SK-N-SH (cell line): ENCODE measurements at places on chromosomes 7 and 10. TPM values are rescaled to one million over a fixed set of nuclear protein-coding genes. Genes with fewer than 3 reads are reported as not detected.

GRCh38 chr7:157041514-157042277 is 31.2 kb upstream of the MNX1 start:
- no peak for DNase-seq

- DNase-seq: no peak
Measured at GRCh38 chr7:98946389-98946788, 68.1 kb downstream of the TRRAP start.

C10orf95 gene
- polyA plus RNA-seq: 0.05 and 0.07 TPM in 2 replicates

GRCh38 chr10:74249865-74250264 is 98.8 kb downstream of the ADK start:
- DNase-seq: no peak

DNA sequence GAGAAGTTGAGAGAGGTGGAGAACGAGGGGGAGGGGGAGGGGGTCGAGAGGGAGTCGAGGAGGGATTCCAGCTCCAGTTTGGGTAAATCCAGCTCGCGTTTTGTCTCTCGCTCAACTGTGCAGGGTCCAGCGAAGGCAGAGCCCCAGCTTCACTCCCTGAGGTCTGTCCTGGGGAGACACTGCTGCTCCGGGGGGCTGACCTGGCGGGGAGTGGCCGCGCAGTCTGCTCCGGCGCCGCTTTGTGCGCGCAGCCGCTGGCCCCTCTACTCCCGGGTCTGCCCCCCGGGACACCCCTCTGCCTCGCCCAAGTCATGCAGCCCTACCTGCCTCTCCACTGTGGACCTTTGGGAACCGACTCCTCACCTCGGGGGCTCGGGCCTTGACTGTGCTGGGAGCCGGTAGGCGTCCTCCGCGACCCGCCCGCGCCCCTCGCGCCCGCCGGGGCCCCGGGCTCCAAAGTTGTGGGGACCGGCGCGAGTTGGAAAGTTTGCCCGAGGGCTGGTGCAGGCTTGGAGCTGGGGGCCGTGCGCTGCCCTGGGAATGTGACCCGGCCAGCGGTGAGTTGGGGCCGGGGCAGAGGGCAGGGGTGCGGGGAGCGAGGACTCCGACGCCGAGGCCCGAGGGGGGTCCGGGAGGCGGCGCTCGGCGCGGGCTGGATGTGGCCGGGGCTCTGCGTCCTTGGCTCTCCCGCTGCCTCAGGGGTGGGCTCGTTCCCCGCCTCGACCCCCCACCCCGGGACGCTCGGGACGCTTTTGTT is at the start of gene TET1:
TSS of gene TET1 (plus strand) at position 152 of the 757 bp plus-strand sequence. CDS start 12,002 bp downstream, outside the sequence.
- DNase-seq: peak; percentile 91

SPDYE18 gene
- polyA plus RNA-seq: 0.24 and 0.48 TPM in 2 replicates

- DNase-seq: no peak
Measured at GRCh38 chr7:131493581-131493980, 62.8 kb downstream of the PODXL start.

INPP5F gene
- polyA plus RNA-seq: 7.8 and 9.3 TPM in 2 replicates

DNA sequence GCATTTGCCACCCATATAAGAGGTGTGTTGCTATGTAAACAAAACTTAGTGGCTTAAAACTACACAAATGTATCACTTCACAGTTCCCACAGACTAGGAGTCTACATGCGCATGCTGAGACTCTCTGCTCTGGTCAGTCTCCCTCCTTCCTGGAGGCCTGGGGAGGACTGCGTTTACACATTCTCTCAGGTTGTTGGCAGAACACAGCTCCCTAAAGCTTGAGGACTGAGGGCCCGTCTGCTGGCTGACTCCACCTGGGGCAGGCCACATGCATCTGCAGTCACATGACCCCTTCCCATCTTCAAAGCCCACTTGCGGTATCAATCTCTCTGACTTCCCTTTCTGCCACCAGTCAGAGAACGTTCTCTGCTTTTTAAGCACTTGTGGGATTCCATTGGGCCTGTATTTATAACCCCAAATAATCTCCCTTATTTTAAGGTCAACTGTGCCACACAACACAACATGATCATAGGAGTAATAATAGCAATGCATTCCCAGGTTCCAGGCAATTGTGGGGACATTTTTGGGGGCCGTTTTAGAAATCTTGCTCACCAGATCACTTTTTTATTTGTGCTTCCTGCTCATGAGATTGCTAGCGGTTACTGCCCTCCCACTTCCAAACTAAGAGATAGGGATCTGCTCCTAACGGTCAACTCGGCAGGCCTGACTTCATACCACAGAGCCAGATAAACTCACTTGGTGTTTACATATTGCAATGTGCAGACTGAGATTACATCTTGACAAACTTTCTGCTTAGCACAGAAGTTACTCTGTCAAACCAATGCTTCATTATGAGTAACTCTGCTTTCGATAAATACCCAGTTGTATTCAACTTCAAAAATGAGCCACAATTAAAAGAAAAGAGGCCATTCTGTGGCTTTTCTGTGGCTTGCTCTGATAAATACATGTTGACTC is 96.3 kb downstream of the ALOX5 start:
- DNase-seq: peak; percentile 40

SMKR1 gene
- 5.8 and 8.1 TPM in 2 replicates for polyA plus RNA-seq

- no peak for DNase-seq
Measured at GRCh38 chr10:33370434-33370930, 36.0 kb upstream of the NRP1 start.

ASB15 gene
- polyA plus RNA-seq: not detected in 2 replicates

GRCh38 chr10:13100349-13101294 is 659 bp downstream of the OPTN start:
- DNase-seq: no peak

- no peak for DNase-seq
Measured at GRCh38 chr10:25097669-25098411, 77.0 kb upstream of the GPR158 start.

GRCh38 chr10:86104156-86104555 is 262.4 kb downstream of the GRID1 start:
- no peak for DNase-seq

- no peak for DNase-seq
Measured at GRCh38 chr7:141003172-141004065, 11.3 kb downstream of the MRPS33 start.

SNX8 gene
- 20.6 and 21.1 TPM in 2 replicates for polyA plus RNA-seq

SPAM1 gene
- polyA plus RNA-seq: not detected in 2 replicates

GRCh38 chr7:142391191-142391992 is 133.5 kb upstream of the PRSS58 start:
- no peak for DNase-seq

DNA sequence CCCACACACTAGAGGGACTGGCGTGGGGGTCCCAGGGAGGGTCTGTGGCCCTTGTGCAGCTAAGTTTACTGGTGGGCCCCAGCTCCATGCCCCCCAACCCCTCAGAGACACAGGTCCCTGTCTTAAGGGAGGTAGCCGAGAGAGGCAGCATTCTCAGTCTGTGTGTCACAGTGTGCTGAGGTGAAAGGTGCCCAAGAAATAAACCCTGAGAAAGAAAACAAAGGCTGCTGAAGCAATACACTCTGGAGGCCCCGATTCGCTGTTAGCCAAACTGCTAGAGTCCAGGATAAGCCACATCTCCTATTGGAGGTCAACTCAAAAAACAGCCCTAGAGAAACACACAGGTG is 28.6 kb upstream of the NDST2 start:
- no peak for DNase-seq

DNA sequence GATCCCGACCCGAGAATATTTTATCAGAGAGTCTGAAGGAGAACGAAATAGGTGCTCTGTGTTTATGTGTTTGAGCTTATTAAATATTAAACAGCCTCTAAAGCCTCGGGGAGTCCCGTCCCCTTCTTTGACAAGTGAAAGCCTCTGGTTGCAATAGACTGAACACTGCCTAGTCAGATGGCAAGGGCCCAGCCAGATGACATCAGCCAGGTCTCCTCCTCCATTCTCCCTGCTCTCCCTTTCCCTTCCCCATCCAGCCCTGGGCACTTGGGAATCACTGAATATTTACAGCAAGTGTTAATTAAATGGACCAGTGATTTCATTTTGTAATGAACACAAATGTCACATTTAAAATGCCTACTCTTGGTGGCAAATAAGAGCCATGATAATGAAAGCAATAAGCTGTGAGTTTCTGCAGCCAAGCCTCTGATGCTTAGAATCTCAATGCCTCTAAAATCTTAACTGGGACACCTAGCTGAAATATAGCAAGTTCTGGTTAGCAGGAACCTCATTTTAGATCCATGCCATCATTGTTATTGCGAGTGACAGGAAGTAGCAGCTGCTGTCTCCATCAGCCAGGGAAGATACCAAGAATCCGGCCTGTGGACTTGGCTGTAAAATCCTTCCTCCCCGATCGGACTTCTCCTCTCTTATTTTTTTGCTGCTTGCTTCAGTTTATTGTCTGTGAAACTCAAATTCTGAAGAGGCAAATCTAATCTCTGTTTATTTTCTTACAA is 202.1 kb downstream of the PRPF18 start:
- DNase-seq: no peak

GRCh38 chr7:76509931-76510877 is at the start of gene UPK3B:
Gene UPK3B, plus strand, starts transcription at chr7:76510552. Its CDS starts 101 bp downstream, at chr7:76510653.
- DNase-seq: peak; percentile 69

- DNase-seq: no peak
Measured at GRCh38 chr10:82908751-82909150, 1033.8 kb downstream of the NRG3 start.

GRCh38 chr10:71378336-71379117 is 18.2 kb upstream of the CDH23 start:
- no peak for DNase-seq

DNA sequence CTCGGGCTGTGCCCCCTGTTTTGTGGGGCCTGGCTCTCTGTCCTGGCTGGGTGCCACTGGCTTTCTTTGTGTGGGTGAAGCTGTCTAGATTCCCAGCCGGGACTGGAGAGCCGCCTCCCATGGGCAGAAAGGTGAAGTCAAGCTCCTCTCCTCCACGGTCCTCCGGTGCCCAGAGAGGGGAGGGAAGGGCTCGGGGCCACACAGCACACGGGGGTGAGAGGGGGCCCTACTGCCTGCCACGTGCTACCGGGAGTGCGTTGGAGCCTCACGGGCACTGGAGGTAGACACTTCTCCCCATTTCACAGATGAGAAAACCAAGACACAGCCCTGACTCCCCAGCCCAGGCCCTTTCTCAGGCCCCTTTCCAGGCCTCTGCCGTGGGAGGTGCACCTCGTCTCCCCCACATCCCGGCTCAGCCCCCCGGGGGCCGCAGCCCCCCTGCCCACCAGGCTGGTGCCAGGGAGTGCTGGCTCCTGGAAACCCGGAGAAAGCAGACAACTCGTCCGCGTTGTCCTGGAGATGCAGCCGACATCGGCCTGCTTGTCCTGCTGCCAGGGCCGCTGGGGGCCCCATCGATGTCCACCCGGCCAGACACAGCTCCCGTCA is 55.8 kb downstream of the UNCX start:
- no peak for DNase-seq

GRCh38 chr10:3433131-3433530 is 260.5 kb upstream of the PITRM1 start:
- DNase-seq: no peak
